Lower lobe of right lung (tissue), 2 donors: ENCODE measurements at places on chromosomes 2 and 18. TPM values are rescaled to one million over a fixed set of nuclear protein-coding genes. Genes with fewer than 3 reads are reported as not detected.

The CD207 gene
- total RNA-seq = 3.0 TPM

The COL4A4 gene
- 24.3 TPM for total RNA-seq

The CEP68 gene
- total RNA-seq = 12.6 TPM

DNA sequence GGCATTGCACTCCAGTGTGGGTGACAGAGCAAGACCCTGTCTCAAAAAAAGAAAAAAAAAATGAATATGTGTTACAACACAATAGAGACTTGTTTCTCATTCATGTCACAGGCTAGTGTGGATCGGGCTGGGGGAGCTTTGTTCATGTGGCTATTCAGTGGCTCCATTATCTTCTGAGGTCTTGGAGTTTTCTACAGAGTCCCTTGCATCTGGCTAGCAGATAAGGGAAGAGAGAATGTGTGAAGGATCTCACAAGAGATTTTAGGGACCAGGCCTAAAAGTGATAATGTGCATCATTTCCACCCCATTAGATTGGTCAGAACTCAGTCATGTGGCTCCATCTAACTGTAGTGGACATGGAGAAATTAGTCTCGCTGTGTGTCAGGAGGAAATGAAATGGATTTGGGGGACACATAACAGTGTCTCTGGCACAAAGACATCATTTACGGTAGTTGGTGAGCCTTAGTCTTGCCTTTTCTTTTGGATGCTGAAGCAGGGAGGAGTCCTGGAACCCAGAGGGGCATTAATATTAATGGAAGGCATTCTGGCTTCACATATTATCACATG lies 32.4 kb upstream of the CASP10 start:
- no peak overlapping the region for H3K4me3 ChIP-seq
- DNase-seq = no peak
- H3K27me3 ChIP-seq = no peaks in the 10 kb centered on the region
- H3K27ac ChIP-seq = peak overlapping the region; percentile 76

DNA sequence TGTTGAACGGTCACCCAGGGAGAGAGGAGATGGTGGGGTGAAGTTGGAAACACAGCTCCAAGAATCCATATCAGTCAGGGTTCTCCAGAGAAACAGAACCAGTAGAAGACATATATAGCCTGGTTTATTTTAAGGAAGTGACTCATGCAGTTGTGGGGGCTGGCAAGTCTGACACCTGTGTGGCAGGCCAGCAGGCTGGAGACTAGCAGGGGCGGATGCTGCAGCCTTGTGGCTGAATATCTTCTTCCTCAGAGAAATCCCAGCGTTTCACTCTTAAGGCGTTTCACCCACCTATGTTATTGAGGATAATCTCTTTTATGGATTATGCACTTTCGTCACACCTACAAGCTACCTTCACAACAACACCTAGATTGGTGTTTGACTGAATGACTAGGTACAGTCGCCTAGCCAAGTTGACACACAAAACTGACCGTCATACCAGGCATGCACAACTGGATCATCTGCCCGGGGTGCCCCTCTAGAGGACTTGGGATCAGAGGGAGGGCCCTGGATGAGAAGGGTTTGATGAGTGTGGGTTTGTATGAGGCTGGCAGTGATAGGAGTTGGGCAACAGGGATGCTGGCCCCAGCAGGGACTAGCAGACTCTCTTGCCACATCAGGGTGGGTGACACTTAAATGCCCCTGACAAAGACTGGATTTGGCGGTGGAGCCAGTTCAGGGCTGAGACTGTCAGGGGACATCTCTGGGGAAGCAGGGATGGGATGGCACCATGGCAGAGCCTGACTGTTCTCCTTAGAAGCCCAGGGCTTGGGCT lies 23.4 kb downstream of the MROH2A start:
- no peak overlapping the region for H3K27ac ChIP-seq
- H3K27me3 ChIP-seq = no peaks in the 10 kb centered on the region
- no peaks in the 10 kb centered on the region for H3K4me1 ChIP-seq
- no peak for DNase-seq
- H3K4me3 ChIP-seq = no peak overlapping the region
- H3K36me3 ChIP-seq = no peaks in the 10 kb centered on the region

The RBKS gene
- 2.2 TPM for total RNA-seq

The SH3RF3 gene
- total RNA-seq = 5.7 TPM

- no peaks in the 10 kb centered on the region for H3K27me3 ChIP-seq
- no peak overlapping the region for H3K4me3 ChIP-seq
- H3K4me1 ChIP-seq = no peaks in the 10 kb centered on the region
- no peaks in the 10 kb centered on the region for H3K36me3 ChIP-seq
These were observed 68.7 kb upstream of the EDAR start for GRCh38 chr2:109057686-109058085.

The NCOA1 gene
- 48.3 TPM for total RNA-seq

DNA sequence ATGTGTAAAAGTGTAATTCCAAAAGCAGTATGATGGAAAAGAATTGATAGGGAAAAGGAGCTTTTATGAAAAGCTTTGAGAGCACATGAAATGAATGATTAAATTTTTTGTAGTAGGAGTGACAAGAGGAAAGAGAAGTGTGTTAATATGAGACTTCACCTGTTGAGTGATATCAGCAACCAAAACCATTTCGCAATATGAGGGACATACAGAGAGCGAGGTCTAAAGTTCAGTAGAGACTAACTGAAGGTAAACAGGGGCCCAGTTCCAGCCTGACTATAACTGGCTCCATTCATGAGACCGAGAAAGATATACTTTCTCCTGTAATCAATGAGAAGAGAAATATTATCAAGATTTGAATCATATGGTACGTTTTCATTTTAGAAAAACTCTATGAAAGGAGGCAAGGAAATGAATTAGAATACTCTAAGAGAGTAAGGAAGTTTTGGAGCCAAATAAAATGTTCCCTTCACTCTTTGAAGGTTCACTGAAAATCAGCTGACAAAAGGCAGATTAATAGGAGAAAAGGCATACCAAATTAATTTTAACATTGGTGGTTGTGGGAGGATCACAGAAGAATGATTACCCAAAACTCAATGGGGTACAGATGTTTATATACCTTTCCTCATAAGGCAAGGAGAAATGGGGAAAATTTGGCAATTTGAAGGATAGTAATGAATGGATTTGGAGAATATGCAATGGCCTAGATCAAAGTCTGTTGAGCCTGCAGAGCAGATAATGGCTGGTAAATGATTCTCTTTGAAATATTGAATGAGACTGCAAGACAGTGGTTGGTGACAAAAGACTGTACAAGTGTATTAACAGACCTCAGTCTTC lies 932.2 kb downstream of the TDRD15 start:
- no peaks in the 10 kb centered on the region for H3K27me3 ChIP-seq
- no peaks in the 10 kb centered on the region for H3K36me3 ChIP-seq
- H3K4me1 ChIP-seq = no peaks in the 10 kb centered on the region
- DNase-seq = no peak

GRCh38 chr18:23752796-23753195 lies 63.5 kb downstream of the LAMA3 start:
- no peaks in the 10 kb centered on the region for H3K4me1 ChIP-seq
- H3K4me3 ChIP-seq = no peak overlapping the region
- peaks cover 5% of the 10 kb centered on the region for H3K36me3 ChIP-seq

DNA sequence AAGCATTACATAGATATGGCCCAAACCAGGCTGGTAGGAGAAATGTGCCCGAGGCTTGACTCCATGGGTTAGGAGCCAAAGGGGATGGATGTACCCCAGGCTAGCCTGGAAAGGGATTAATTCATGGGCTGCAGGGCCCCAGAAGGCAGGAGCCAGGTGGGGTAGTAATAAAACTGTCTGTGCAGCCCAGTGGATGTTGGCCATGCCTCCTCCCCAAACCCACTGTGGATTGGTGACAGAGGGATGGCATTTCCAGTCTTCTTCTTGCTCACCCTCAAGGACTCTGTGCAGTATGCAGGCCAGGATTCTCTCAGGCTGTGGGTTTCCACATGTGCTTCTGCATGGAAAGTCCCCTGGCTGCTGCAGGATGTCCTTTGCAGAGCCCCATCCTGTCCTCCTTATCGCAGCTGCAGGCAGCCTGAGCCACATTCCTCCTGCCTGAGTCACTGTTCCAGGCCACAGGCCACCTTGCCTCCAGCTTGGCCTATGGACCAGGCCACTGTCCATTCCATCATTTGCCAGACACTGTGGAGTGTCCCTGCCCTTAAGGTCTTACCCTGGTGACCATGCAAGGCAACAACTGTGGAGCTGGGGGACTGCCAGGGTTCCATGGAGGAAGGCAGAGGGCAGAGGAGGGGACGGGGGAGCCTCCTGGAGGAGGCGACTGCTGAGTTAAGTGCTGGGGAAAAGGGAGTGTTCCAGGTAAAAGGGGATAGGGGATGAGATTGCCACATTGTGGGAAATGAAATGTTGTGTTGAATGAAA lies 38.9 kb downstream of the INO80C start:
- no peaks in the 10 kb centered on the region for H3K27me3 ChIP-seq
- DNase-seq = peak; percentile 53
- peaks cover 20% of the 10 kb centered on the region for H3K4me1 ChIP-seq

The IL36A gene
- total RNA-seq = not detected

The SLC8A1 gene
- total RNA-seq = 58.5 TPM

The KYNU gene
- total RNA-seq = 30.6 TPM

DNA sequence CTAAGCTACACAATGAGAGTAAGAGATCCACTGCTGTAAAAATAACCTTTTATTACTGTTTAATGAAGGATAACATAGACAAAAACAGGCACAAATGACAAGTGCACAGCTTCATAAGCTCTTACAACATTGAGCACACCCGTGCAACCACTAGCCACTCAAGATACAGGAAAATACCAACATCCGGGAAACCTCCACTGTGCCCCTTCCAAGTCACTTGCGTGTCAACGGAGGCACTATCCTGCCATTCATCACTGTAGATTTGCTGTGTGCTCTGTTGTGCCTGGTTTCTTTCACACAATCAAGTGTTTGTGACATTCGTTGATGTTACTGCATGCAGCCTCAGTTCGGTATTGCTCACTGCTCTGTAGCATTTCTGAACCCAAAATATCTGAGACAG lies 292.9 kb upstream of the MYT1L start:
- no peak for DNase-seq
- no peaks in the 10 kb centered on the region for H3K36me3 ChIP-seq
- no peaks in the 10 kb centered on the region for H3K27me3 ChIP-seq
- H3K4me1 ChIP-seq = no peaks in the 10 kb centered on the region

DNA sequence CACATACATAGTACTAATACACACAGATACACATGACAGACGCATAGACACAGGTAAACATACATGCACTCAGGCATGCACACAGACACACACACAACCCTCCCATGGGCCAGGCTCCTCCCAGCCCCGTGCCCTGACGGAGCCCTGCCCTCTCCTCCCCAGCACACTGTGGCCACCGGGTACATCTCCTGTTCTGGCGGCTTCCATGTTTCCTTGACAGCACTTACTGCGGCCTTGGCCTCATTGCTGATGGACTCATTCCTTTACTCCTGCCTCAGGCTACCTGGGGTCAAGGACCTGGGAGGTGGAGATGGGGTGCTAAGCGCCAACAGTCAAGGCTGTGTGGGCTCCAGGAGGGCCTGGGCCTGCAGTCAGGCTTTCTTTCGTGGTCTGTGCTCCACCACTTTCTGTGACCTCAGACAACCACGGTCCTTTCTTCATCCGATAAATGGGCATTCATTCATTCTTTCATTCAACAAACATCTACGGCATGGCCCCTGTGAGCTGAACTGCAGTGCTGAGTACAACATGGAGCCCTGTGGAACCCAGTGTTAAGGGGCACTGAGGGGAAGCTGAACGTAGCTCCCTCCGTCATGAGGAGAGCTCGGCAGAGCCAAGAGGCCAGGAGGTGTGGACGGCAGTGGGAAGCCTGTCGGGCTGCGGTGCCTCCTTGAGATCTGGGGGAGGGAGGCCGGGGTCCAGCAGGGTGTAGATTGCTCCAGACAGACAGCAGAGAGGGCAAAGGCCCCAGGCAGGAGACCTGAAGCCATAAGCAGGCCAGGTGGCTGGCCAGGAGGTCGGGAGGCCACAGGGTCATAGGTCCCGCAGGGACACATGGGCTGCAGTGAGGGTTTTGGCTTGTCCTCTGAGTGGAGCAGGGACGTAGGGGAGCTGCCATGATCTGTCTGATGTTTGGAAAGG lies 190.4 kb upstream of the HDAC4 start:
- no peak overlapping the region for H3K27ac ChIP-seq
- peak; percentile 32 for DNase-seq
- H3K4me3 ChIP-seq = no peak overlapping the region
- H3K4me1 ChIP-seq = no peaks in the 10 kb centered on the region
- H3K36me3 ChIP-seq = no peaks in the 10 kb centered on the region

DNA sequence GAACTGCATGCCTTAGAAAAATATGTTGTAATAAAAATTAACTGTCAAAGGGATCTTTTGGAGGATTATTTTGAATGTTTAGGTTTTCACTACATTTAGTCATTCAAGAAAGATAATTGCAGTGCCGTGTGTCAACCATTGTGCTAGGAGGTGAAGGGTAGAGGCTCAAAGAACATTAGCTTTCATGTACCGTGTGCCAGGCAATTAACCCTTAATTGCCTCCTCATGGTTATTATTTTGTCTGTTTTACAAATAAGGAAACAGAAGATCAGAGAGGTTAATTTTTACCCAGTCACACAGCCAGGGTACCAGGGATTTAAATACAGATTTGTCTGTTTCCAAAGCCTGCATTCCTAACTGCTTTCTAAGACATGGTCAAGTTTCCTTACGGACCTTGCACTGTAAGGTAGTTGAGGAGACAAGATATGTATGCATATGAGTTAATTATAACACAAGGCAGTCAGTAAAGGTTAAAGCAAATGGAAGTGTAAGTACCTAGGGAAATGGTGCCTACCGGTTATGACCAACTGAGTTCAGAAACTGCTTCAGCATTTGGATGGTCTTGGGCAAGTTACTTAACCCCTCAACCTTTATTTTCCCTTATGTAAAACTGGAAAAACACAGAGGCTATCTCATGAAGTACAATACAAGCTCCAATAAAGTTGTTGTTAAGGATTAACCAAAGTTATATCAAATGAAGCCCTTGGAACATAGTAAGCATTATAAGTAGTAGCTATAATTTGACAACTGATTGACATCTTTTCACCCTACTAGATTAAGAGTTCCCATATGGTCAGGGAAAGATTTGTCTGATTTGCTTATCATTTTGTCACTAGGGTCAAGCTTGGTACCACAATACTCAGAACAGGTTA lies 434.9 kb downstream of the MBD2 start:
- no peak overlapping the region for H3K4me3 ChIP-seq
- H3K27me3 ChIP-seq = no peaks in the 10 kb centered on the region
- DNase-seq = no peak
- H3K27ac ChIP-seq = no peak overlapping the region

DNA sequence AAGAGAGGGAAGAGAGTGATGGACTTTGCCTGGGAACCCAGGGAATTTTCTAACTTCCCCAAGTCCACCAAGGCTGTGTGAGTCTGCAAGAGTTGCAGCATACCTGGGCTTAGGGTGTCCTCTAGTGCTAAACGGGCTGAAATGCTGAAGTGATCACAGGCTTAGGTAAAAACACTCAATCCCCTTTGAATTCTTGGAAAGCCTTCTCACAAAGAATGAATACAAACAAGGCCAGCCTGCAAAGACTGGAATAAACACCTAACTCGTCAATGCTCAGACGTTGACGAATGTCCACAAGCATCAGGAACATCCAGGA lies 30.0 kb upstream of the BMP10 start:
- DNase-seq = no peak
- H3K36me3 ChIP-seq = no peaks in the 10 kb centered on the region
- no peaks in the 10 kb centered on the region for H3K4me1 ChIP-seq
- H3K4me3 ChIP-seq = no peak overlapping the region
